ENCODE measurements at places on chromosomes 13 and 19. TPM values are rescaled to one million over a fixed set of nuclear protein-coding genes. Genes with fewer than 3 reads are reported as not detected.

DNA sequence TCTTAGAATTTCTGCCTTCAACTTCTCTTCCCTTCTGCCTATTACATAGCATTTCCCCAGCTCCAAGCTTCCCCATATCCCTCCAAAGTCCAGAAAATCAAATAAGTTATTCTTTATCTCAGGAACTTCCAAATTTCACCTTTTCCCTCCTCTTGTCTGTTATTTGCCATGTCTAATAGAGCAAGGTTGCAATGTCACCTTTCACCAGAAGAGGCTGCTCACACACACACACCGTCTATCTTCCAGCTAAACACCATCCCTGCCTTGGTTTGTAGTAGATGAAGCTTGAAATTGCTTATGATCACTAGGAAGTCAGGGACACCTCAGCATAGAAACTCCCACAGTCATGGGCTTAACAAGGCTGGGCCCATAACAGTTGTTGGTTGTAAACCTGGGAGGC lies 48.4 kb downstream of the ZNRF4 start:
- DNase-seq: no peak

FUT2 gene
- not detected for total RNA-seq

DNA sequence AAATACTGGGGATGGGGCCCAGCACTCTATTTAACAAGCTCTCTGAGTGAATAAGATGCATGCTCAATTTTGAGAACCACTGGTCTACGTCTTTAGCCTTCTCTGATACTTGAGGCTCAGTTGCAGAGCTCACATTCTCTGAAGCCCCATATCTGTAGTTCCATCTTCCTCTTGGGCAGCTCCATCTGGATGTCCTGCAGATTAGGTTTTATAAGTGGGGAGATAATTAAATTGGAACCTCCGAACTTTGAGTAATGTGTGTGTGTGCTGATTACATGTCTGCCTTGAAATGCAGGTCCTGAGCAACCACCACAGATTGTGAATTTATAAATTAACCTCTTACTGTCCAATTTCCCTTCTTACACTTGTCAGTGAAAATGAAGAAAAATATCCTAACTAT lies 7.2 kb upstream of the RASL11A start:
- no peak for DNase-seq

ZNF766 gene
- total RNA-seq: 21.0 TPM

DNA sequence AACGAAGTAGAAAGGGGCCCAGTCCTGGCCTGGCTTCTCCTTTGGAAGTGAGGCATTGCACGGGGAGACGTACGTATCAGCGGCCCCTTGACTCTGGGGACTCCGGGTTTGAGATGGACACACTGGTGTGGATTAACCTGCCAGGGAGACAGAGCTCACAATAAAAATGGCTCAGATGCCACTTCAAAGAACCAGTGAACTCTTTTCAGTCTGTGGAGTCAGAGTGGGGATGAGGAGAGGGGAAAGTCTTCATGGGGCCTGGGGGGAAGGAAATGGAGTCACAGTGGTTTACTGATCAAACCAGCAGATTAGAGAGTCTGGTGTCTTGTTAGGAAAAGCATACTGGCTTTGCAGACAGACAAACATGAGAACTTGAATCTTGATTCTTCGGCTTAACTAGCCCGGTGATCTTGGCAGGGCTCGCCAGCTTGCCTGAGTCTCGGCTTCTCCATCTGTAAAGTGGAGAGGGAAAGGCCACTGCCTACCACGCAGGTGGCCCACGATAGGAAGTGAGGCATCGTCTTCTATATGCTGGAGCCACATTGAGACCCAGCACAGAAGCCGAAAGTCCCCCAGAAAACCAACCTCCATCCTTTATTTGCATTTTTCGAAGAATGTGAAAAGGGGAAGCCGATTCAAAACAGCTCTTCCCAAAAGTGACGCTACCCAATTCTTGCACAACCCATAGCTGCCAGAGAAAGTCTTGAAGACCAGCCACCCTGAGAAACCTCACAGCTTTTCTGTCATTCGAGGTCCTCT lies at the start of gene FFAR1:
FFAR1 (plus strand) TSS at position 732 of the 759 bp plus-strand sequence. CDS start 3,650 bp downstream, outside the sequence.
- peak; percentile 49 for DNase-seq
